Aorta (tissue), 5 donors: ENCODE measurements at places on chromosomes 12 and 14. TPM values are rescaled to one million over a fixed set of nuclear protein-coding genes. Genes with fewer than 3 reads are reported as not detected.

DNA sequence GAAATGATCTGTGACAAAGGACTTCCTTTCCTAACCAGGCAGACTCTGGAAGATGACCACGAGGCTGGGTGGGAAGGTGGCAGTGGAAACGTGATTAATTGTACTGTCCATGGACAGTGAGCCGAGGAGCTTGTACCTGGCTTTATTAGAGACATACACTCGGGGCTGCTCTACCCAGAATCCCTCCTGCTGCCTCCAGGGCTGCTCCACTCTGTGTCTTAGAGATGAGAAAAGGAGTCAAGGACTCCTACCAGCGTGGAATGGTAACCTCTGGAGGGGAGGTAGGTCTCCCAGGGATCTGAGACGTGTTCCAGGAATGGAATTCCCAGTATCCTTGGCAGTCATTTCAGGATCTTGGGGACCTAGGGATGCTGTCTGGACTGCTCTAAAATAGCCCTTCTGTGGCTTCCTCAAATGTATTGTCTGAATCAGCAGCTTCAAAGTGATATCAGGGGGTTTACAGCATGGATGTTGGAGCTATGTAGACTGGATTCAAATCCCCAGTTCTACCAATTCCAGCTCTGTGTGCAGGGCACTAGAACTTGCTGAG lies 237.8 kb downstream of the CACNA1C start:
- H3K27me3 ChIP-seq, result no peaks in the 10 kb centered on the region
- H3K27ac ChIP-seq, result no peak overlapping the region
- DNase-seq, result no peak
- no peak overlapping the region for H3K4me3 ChIP-seq
- H3K4me1 ChIP-seq, result peaks cover 3% of the 10 kb centered on the region

GRCh38 chr14:102027951-102028350 lies 58.9 kb downstream of the HSP90AA1 start:
- H3K27me3 ChIP-seq, result no peaks in the 10 kb centered on the region
- no peaks in the 10 kb centered on the region for H3K4me1 ChIP-seq
- DNase-seq, result no peak
- H3K4me3 ChIP-seq, result no peak overlapping the region
- no peak overlapping the region for H3K27ac ChIP-seq
- H3K36me3 ChIP-seq, result peaks cover 24% of the 10 kb centered on the region

Gene DEGS2
- 0.81 TPM for total RNA-seq

- H3K27me3 ChIP-seq, result no peaks in the 10 kb centered on the region
- H3K36me3 ChIP-seq, result no peaks in the 10 kb centered on the region
These were observed 1.3 kb upstream of the FLVCR2 start for GRCh38 chr14:75577090-75577489.

Gene GDF3
- 0.30 TPM for total RNA-seq

- H3K27me3 ChIP-seq, result no peaks in the 10 kb centered on the region
- no peak for DNase-seq
- no peaks in the 10 kb centered on the region for H3K36me3 ChIP-seq
These were observed 242.0 kb downstream of the BMP4 start for GRCh38 chr14:53714495-53715192.

GRCh38 chr12:7114851-7115250 lies 5.8 kb upstream of the C1RL start:
- H3K27me3 ChIP-seq, result no peaks in the 10 kb centered on the region
- H3K4me1 ChIP-seq, result no peaks in the 10 kb centered on the region
- H3K4me3 ChIP-seq, result no peak overlapping the region
- DNase-seq, result no peak

GRCh38 chr12:96462571-96463280 lies 26.7 kb upstream of the CFAP54 start:
- H3K4me3 ChIP-seq, result no peak overlapping the region
- H3K27me3 ChIP-seq, result no peaks in the 10 kb centered on the region
- H3K4me1 ChIP-seq, result no peaks in the 10 kb centered on the region
- DNase-seq, result no peak
- H3K36me3 ChIP-seq, result no peaks in the 10 kb centered on the region
- no peak overlapping the region for H3K27ac ChIP-seq

Gene RNF212B
- not detected for total RNA-seq

Gene GALNT6
- total RNA-seq, result 5.5 TPM

DNA sequence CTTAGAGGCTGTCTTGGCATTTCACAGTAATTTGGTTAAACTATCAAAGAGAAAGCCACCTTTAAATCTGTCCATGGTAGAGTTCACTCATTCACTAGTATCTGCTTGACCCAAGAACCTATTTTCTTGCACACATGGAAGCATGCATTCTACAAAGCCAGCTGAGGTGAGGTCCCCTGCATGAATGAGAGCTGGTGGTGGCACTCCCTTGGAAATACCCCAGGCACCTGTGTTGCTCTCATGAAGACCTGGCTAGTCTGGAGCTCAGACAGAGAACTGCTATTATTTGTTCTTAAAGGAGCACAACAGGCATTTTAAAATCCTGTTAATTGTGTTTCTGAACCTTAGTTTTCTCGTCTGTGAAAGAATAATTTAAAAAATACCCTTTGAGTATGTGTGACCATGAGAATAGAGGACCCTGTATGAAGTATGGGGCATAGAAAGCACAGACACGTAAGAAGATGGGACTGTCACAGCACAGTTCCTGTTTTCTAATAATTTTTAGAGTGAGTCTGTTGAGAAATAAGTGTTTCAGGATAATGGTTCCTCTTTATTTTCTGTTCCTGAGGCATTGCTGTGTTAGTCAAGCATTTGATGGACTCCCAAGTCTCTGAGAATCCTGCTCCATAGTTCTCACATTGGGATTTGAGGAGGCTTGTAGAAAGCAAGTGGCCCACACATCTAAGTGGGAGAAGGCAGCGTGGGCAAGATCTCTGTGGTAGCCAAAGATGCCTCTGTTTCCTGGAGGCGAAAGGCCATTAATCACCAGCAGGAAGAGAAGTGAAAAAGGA lies 10.9 kb downstream of the RGS6 start:
- no peak for DNase-seq
- no peaks in the 10 kb centered on the region for H3K27me3 ChIP-seq
- H3K4me3 ChIP-seq, result no peak overlapping the region

- DNase-seq, result no peak
- no peak overlapping the region for H3K27ac ChIP-seq
- peaks cover 5% of the 10 kb centered on the region for H3K27me3 ChIP-seq
- no peaks in the 10 kb centered on the region for H3K36me3 ChIP-seq
- H3K4me1 ChIP-seq, result no peaks in the 10 kb centered on the region
These were observed 4.6 kb downstream of the FOXG1 start for GRCh38 chr14:28771168-28771567.

GRCh38 chr14:68238551-68238950 lies 419.0 kb downstream of the RAD51B start:
- no peaks in the 10 kb centered on the region for H3K4me1 ChIP-seq
- H3K4me3 ChIP-seq, result no peak overlapping the region
- H3K27ac ChIP-seq, result no peak overlapping the region
- H3K27me3 ChIP-seq, result no peaks in the 10 kb centered on the region

GRCh38 chr12:115451780-115452736 lies 768.1 kb upstream of the TBX3 start:
- H3K4me1 ChIP-seq, result no peaks in the 10 kb centered on the region
- H3K27me3 ChIP-seq, result no peaks in the 10 kb centered on the region
- DNase-seq, result no peak
- H3K4me3 ChIP-seq, result peak overlapping the region; percentile 32

Gene NEDD8
- total RNA-seq, result 122 TPM

DNA sequence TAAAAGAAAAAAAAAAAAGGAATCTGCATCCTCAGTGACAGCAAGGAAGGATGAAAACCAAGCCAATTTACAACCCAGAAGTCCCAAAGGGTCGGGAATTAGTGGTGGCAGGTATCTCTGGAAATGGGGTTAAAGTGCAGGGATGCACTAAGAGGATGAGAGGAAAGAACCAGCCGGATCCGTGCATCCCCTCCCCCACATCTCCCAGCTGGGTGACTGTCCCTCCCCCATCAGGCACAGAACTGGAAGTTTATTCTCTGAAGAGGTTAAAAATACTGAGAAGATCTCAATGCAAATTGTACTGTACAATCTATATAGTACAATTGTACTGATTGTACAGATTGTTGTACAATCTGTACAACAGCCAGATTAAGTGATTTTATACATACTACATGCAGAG lies 15.4 kb downstream of the CLMN start:
- H3K36me3 ChIP-seq, result no peaks in the 10 kb centered on the region
- no peak for DNase-seq
- H3K27ac ChIP-seq, result no peak overlapping the region
- no peak overlapping the region for H3K4me3 ChIP-seq
- H3K4me1 ChIP-seq, result no peaks in the 10 kb centered on the region

Gene EID3
- 8.5 TPM for total RNA-seq

DNA sequence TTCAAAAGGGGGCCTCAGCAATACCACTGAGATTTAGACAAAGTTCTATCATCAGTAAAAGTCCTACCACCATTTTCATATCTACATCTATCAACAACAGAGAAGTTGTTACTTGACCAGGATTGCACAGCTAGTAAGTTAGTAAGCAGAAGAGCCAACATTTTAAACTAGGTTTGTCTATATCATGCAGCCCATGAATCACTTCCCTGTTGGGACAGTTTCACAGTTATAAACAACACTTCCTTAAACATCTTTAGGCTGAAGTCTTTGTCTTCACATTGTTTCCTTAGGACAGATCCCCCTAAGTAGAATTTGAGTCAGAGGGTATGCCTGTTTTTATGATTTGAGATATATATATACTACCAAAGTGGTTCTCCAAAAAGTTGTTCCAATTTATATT lies 68.5 kb downstream of the DAO start:
- H3K36me3 ChIP-seq, result no peaks in the 10 kb centered on the region
- DNase-seq, result no peak
- no peaks in the 10 kb centered on the region for H3K4me1 ChIP-seq
- no peak overlapping the region for H3K4me3 ChIP-seq
- no peaks in the 10 kb centered on the region for H3K27me3 ChIP-seq

DNA sequence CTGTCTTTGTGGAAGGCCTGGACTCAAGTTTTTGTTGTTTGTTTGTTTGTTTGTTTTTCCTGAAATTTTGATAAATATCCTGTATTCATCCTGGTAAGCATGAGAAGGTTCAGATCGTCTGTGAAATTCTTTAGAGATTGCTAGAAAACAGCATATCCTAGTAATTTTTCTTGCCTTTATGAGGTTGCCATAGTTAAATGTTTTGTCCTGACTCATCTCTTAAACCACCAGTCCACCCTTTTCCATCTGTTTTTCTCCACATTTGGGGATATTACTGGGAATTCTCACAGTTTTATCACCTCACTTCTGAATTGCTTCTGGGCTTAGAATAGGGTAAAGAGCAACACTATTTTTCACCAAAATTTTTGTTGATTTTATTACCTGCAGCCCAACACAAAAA lies 248.3 kb downstream of the FBXL14 start:
- H3K27ac ChIP-seq, result no peak overlapping the region
- H3K36me3 ChIP-seq, result no peaks in the 10 kb centered on the region
- no peak for DNase-seq
- no peaks in the 10 kb centered on the region for H3K4me1 ChIP-seq
- no peaks in the 10 kb centered on the region for H3K27me3 ChIP-seq
- no peak overlapping the region for H3K4me3 ChIP-seq

DNA sequence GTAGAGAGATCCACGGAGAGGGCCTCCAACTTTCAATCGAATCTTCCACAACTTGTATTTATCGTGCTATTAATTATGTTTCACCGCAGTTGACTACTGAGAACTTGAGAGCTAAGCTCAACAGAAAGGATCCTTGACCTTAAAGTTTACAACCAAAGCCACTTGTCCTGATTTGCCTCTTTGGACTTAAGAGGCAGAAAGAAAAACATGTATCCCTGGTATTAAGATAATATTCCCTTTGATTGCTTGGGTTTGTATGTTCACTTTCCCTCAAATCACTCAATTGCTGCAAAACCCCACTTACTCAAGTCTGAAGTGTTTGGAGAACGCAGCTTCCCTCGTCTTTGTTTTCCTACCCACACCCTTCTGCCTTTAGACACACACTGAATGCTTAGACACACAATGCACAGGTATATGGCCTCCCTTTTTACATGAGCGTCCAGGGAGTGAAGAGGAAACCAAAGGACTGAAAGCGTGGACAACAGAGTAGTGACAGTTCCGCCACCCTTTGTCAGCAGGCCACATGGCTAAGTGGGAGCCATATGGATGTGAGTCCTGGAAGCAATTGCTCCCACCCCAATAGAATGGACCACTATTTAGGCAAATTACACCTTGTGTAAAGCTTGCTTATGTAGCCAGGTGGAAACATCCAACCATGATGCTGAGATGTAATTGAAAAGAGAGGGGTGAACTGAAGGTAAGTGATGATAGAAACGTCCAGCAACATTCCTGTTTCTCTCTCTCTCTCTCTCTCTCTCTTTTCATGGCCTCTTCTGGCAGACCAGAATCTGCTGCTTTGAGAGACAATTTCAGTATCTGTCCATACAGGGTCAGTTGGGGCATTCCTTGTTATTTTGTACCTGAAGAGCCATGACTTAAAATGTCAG lies 1.4 kb upstream of the PKP2 start:
- H3K27ac ChIP-seq, result no peak overlapping the region
- H3K27me3 ChIP-seq, result no peaks in the 10 kb centered on the region
- no peak overlapping the region for H3K4me3 ChIP-seq
- DNase-seq, result no peak
- H3K4me1 ChIP-seq, result no peaks in the 10 kb centered on the region

- DNase-seq, result no peak
- H3K27ac ChIP-seq, result no peak overlapping the region
- H3K4me1 ChIP-seq, result no peaks in the 10 kb centered on the region
- H3K36me3 ChIP-seq, result no peaks in the 10 kb centered on the region
These were observed 42.7 kb upstream of the SLC6A15 start for GRCh38 chr12:84955298-84955697.

Gene TNFRSF1A
- 190 TPM for total RNA-seq

GRCh38 chr14:50667996-50668825 lies at the start of gene SAV1:
SAV1 (minus strand) TSS chr14:50668306; CDS start chr14:50667967, 339 bp downstream.
- H3K27me3 ChIP-seq, result no peaks in the 10 kb centered on the region
- DNase-seq, result peak; percentile 94
- H3K27ac ChIP-seq, result peak within 1 kb of the TSS; percentile 92
- H3K36me3 ChIP-seq, result no peaks in the 10 kb centered on the region

- H3K4me1 ChIP-seq, result no peaks in the 10 kb centered on the region
- DNase-seq, result no peak
- no peaks in the 10 kb centered on the region for H3K27me3 ChIP-seq
- no peak overlapping the region for H3K27ac ChIP-seq
- no peak overlapping the region for H3K4me3 ChIP-seq
These were observed 300.5 kb downstream of the PRKD1 start for GRCh38 chr14:29627137-29627536.

- H3K4me3 ChIP-seq, result no peak overlapping the region
- H3K4me1 ChIP-seq, result no peaks in the 10 kb centered on the region
- DNase-seq, result no peak
- no peaks in the 10 kb centered on the region for H3K36me3 ChIP-seq
These were observed 566.0 kb upstream of the USP15 start for GRCh38 chr12:61694214-61694613.

DNA sequence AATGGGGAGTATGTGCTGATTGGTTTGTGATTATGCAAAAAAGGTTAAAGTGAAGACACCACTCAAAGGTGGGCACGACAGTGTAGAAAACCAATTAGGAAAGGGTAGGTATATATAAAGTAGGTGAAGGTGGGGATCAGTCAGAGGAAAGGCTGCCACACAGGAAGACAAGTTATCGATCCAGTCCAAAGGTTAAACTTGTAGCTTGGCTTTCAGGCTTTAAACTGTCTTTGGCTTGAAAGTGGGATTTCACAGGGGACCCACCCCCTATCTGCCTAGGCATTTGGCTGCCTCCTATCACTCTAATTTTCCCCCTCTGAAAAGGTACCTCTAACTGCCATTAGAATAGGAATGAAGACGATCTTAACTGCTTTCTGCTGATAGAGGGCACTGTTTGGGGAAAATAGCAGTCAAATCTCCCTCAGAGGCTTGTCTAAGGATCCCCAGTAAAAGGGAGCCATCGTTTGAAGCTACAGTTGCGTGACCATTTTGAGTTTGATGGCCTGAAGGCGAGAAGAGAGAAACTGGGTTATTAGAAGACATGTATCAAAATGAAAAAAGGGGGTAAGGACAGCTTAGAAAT lies 250.2 kb downstream of the GPHN start:
- H3K27ac ChIP-seq, result no peak overlapping the region
- H3K4me1 ChIP-seq, result no peaks in the 10 kb centered on the region
- no peaks in the 10 kb centered on the region for H3K27me3 ChIP-seq
- DNase-seq, result no peak
